ENCODE measurements at places on chromosomes 16 and 17.

GRCh38 chr16:85057212-85057889, 29.8 kb downstream of the KIAA0513 start:
- no peak for DNase-seq

GRCh38 chr16:61324044-61324443, 712.2 kb downstream of the CDH8 start:
- no peak for DNase-seq

DNA sequence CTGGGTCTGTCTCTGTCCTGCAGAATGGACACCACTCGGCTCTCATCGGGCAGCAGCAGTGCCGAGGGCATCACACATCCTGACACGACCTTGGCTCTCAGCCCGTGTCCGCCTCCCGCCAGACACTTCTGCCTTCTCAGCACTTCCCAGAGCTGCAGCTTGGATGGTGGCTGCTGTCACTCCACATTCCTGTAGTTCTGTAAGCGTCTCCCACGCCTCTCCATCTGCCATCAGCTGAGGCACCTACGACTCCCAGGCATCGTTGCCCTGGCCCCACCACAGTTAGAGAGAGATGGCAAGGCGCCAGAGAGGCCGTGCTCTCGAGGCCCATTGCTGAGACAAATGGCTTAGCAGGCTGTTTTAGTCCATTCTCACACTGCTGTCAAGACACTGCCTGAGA, 195.9 kb upstream of the CHMP6 start:
- no peak for DNase-seq

- DNase-seq: no peak
Measured at GRCh38 chr16:86882586-86883280, 304.4 kb downstream of the FOXL1 start.

DNA sequence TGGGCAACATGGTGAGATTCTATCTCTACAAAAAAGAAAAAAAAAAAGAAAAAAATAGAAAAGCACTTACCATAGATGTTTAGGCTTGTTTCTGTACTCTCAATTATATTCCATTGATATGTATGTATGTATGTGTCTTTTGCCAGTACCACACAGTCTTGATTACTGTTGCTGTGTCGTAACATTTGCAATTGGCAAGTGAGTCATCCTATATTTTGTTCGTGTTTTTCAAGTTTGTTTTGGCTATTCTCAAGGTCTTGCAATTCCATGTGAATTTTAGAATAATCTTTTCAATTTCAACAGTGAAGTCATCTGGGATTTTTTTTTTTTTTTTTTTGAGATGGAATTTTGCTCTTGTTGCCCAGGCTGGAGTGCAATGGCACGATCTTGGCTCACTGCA, 19.3 kb downstream of the SPECC1 start:
- DNase-seq: peak; percentile 83

DNA sequence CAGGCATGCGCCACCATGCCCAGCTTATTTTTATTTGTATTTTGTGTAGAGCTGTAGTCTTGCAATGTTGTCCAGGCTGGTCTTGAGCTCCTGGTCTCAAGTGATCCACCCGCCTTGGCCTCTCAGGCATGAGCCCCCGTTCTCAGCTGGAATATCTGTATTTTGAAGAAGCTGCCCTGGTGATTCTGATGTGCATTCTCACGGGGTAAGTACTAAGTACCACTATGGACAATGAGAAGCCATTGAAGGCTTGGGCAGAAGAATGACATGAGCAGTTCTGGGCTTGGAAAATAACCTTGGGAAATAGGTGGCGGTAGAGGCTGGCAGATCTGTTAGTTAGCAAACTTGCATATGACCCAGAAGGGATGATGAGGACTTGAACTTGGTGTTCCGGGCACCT, 15.6 kb upstream of the NKD1 start:
- DNase-seq: no peak

GRCh38 chr16:56611281-56611833, 3.0 kb downstream of the MT2A start:
- no peak for DNase-seq

- no peak for DNase-seq
Measured at GRCh38 chr16:15765116-15765515, 91.7 kb downstream of the MYH11 start.

GRCh38 chr17:61305024-61305423, 94.6 kb upstream of the TBX2 start:
- no peak for DNase-seq

- no peak for DNase-seq
Measured at GRCh38 chr16:86597880-86598606, 19.7 kb downstream of the FOXL1 start.

GRCh38 chr17:30091771-30092170, 24.8 kb upstream of the NSRP1 start:
- DNase-seq: no peak

- no peak for DNase-seq
Measured at GRCh38 chr16:8237452-8237851, 352.9 kb downstream of the TMEM114 start.
